ENCODE measurements at places on chromosomes 3 and 15.
A peak's percentile ranks its signal among the peaks of the same experiment; 100 is the strongest.

DNA sequence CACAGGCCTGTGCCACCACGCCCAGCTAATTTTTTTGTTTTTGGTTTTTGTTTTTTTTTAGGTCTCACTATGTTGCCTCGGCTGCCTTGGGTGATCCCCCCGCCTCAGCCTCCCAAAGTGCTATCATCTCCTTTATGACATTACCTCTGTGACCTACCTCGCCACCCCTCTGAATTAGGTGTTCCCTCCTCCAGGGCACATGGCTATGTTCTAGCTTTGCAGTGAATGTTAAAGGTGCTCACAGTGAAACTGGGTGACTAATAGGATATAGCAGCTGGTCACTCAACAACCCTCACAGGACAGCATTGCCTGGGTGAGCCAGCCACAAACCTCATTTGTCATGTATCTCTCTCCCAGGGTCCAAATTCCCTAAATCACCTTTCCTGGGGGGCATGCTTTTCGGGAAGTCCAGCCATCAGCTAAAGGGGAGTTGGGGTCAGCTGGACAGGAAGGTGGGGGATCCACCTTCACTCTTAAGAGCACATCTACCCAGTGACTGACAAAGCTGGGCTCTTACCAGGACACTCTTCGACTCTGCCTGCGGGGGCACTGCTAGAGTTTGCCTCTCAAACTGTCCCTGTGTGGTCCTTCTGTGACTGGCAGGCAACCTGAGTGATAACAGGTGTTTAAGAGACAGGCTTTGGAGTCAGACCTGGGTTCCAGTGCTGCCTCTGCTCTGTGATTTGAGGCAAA is 1.6 kb upstream of the TTLL3 start:
- DNase-seq = peak; percentile 39

- DNase-seq = peak; percentile 91
Measured at GRCh38 chr3:136919799-136920580, 37.8 kb upstream of the IL20RB start.

DNA sequence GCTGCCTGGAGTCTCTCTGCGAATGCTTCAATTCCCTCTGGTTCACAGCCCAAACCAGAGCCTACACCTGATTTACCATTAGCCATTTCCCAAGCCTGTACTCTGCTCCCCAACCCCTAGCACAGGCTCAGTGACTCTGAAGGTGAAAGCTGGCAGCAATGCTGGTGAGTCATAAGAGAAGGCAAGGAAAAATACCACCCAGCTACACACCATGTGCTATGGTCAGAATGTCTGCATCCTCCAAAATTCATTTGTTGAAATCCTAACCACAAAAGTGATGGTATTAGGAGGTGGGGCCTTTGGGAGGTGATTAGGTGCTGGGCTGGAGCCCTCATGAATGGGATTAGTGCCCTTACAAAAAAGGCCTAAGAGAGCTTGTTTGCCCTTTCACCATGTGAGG is 117.1 kb upstream of the TJP1 start:
- no peak for DNase-seq

DNA sequence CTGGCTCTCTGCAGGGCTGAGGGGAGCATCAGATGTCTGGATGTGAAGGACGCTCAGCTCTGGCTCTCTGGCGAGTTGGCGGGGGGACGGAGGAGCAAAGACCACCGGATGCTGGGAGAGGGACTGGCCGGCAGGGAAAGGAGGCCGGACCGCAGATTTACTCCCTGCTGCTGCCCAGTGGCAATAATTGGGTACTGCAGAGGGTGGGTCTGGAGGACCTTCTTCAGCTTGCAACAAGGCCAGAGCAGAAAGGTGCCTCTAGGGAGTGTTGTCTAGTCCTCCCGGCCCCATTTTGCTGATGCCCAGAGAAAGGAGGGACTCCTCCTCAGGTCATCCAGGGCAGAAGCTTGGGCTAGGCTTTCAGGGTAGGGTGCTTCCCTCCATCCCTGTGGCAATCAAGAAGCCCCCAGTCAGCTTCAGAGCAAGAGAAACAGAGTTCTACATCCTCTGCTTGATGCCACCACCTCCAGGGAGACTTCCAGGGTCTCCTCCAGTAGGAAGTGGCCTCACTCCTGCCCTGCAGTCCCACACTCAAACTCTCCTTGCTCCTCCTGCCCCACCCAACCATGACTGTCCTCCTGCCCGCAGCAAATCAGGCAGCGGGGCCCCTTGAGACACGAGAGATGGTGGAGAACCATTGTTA is 20.3 kb upstream of the CSPG4 start:
- peak; percentile 63 for DNase-seq

DNA sequence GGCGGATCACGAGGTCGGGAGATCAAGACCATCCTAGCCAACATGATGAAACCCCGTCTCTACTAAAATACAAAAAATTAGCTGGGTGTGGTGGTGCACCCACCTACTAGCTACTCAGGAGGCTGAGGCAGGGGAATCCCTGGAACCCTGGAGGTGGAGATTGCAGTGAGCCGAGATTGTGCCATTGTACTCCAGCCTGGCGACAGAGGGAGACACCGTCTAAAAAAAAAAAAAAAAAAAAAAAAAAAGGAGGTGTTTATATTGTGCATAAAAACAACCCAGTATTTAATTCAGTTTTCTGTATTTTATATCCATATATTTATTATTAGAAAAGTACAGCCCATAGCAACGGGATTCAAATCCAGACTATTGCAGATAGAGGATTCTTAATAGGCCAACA is 129.1 kb upstream of the SOX2 start:
- DNase-seq = no peak

- no peak for DNase-seq
Measured at GRCh38 chr3:179000144-179000543, 71.5 kb downstream of the ZMAT3 start.

- no peak for DNase-seq
Measured at GRCh38 chr15:29390051-29390450, 120.4 kb upstream of the NSMCE3 start.

GRCh38 chr3:141835557-141836229 is 40.8 kb upstream of the ATP1B3 start:
- no peak for DNase-seq

DNA sequence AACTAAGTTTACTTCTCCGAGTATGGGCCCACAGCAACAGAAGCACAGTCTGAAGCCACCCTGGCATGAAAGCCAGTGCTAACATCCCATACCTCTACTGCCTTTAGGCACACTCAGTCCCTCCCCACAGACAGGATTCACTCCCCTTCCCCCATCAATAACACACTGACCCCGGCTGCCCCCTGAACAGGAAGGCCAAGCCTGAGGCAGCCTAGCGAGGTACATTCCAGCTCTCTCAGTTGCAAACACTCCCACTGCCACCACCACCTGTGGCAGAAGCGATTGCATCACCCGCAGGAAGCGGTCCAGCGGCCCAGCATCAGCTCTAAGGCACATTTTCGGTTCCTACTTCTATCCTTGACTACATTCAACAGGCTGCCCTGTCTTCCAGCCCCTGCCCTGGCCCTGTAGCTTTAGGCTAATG is 7.0 kb upstream of the BMF start:
- peak; percentile 88 for DNase-seq

DNA sequence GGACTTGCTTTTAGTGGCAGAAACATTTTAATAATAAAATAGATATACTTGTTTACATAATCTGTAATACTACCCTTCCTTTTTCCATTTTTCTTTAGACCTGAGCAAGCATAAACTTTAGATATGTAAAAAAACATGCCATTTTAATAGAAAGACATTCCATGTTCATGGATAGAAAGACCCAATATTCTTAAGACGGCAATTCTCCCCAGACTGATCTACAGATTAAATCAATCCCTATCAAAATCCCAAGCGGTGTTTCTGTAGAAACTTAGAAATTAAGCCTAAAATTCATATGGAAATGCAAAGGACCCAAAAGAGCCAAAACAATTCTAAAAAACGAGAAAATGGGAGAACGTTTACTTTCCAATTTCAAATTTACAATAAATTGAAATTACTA is 11.6 kb downstream of the MRPS25 start:
- no peak for DNase-seq

- DNase-seq = no peak
Measured at GRCh38 chr15:36156879-36157427, 422.5 kb upstream of the CDIN1 start.

GRCh38 chr15:82020625-82021394 is 25.0 kb downstream of the MEX3B start:
- no peak for DNase-seq

DNA sequence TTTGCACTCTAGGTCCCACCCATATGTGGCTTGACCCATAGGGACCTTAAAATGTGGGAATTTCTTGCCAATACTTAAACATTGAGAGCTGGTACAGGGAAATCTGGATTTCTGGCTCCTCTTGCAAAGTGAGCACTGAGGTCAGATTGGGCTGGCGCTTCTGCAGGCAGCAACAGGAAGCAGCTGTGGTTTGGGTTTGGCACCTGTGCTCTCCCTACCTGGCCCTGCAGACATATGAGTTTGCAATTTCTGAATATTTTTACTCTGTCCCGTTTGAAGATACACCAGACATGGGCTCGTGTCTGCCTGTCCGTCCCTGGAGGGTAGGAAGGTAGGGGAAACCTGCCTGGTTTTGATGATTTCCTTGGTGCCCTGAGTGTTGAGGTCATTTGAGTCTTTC is 74.8 kb upstream of the SEC13 start:
- DNase-seq = peak; percentile 47

GRCh38 chr3:144127700-144128099 is 156.1 kb downstream of the DIPK2A start:
- no peak for DNase-seq

DNA sequence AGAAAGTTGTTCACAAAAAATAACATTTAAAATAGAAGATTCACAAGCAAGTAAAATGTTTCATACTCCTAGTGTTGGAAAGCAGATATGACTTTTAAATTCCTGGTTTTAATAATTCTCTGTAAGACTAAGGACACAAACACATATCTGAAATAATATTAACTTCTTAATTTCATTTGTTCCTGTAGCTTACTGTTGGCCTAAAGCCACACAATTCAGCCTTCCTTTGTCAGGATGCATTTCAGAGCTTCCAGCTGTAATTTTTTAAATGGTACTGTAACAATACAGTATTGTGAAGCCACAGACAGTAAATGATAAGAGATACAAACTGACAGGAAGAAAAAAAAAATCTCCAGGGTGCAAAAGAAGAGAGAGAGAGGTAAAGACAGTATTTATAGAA is 84.2 kb downstream of the TMCC1 start:
- DNase-seq = no peak

- DNase-seq = no peak
Measured at GRCh38 chr3:16917256-16917935, 32.6 kb downstream of the PLCL2 start.

GRCh38 chr3:46615050-46615775 is 2.9 kb downstream of the FAM240A start:
- DNase-seq = no peak

DNA sequence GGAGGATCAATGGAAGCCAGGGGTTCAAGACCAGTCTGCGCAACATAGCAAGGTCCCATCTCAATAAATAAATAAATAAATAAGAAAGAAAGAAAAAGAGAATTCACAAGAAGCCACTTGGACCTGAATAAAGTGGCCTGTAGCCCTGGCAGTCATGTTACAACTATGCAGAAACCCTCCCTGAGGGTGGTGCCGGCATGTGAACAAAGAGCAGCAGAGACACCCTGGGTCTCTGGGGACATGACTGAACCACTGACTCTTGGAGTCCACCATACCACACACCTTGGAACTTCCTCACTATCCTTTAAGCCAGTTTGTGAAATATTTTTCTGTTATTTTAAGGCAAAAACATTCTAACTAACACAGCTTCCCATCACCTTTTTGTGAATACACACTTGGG is 93.0 kb downstream of the MEIS2 start:
- no peak for DNase-seq

DNA sequence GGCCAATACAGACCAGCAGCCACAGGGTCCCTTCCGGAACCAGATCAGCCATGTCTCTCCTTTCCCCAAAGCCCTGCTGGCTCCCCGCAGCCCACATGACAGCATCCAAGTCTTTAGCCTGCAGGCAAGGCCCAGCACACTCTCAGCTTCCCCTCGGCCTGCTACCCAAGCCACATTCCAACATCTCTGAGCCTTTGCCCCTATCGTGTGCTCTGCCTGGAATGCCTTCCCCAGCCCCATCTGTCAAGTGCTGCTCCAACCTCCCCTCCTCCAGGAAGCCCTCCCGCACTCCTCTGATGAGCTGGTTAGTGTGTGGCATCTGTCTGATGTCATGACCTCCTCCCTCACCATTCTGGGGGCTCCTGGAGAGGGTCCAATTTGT is 8.5 kb downstream of the PLXND1 start:
- DNase-seq = peak; percentile 27

DNA sequence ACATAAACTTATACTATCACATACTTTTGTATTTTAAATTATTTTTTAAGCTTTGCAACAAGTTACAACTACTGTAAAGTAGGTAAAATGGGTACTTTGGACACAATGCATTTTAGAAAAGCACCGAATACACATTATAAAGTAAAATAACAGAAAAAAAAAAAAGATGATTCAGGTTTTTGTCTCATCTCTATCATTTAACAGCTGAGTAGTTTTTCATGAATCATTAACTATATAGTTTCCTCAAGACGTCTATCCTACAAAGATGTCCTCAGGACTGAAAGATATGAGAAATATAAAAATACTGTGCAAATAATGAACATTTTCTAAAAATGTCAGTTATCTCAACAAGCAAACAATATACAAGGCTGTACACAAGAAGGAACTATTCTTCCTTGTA is 46.9 kb downstream of the ANKRD28 start:
- DNase-seq = no peak

- peak; percentile 86 for DNase-seq
Measured at GRCh38 chr3:8301977-8302735, 199.5 kb upstream of the LMCD1 start.

GRCh38 chr15:90020936-90021507 is 19.9 kb downstream of the ZNF710 start:
- DNase-seq = no peak

DNA sequence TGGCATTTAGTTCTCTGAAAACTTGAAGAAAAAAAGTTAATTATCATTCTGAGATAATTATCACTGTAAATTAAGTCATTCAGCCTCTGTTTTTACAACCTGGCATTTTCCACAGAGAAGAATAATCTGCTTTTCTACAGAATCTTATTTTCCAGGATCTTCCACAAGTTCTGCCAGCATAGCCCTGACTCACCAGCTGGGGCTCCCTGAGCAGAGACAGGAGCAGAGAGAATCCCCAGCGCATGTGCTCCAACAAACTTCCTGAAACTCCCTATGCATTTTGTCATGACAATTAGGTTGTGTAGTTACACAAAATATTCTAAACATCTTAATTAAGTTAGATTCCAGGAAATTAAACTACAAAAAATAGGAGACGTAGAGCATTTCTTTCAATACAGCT is 32.1 kb upstream of the TMEM207 start:
- no peak for DNase-seq

- DNase-seq = no peak
Measured at GRCh38 chr3:126551839-126552687, 6.7 kb downstream of the C3orf22 start.

- DNase-seq = peak; percentile 45
Measured at GRCh38 chr15:42121021-42121420, 26.7 kb upstream of the PLA2G4D start.

DNA sequence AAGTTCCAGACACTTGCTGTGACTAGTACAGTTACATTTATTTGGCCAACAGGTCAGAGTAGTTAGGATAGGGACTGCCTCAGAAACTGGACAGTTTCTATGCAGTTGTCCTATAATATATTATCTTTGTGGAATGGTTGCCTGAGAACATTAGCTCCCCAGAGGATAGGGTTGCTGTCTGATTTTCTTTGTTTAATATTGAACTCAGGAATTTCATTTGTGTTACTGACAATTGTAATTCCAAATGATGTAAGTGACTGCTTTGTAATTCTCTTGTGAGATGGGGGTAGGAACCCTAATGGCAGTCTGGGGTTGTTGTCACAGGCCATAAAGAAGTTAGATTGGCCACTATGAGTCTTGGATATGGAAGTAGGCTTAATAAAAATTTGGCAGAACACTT is 2.2 kb downstream of the NXPE3 start:
- no peak for DNase-seq

All from common myeloid progenitor, CD34-positive (primary cell).